ENCODE measurements at places on chromosomes 6 and 20. TPM values are rescaled to one million over a fixed set of nuclear protein-coding genes. Genes with fewer than 3 reads are reported as not detected.

SYNJ2 gene
- total RNA-seq, result 53.1 TPM

HSPA12B gene
- total RNA-seq, result 0.26 TPM

- DNase-seq, result no peak
Observed at GRCh38 chr6:141321493-141322347, 811.0 kb upstream of the GJE1 start.

GRCh38 chr6:9710574-9710973 is 704.3 kb downstream of the TFAP2A start:
- DNase-seq, result no peak

- no peak for DNase-seq
Observed at GRCh38 chr6:42423244-42423643, 28.5 kb downstream of the TRERF1 start.

GRCh38 chr6:3277851-3278416 is 19.2 kb downstream of the PSMG4 start:
- DNase-seq, result peak; percentile 59

- DNase-seq, result no peak
Observed at GRCh38 chr6:8829796-8830195, 394.5 kb upstream of the SLC35B3 start.
